T-helper 1 cell (primary cell): ENCODE measurements at places on chromosomes 7 and 10.
A peak's percentile ranks its signal among the peaks of the same experiment; 100 is the strongest.

DNA sequence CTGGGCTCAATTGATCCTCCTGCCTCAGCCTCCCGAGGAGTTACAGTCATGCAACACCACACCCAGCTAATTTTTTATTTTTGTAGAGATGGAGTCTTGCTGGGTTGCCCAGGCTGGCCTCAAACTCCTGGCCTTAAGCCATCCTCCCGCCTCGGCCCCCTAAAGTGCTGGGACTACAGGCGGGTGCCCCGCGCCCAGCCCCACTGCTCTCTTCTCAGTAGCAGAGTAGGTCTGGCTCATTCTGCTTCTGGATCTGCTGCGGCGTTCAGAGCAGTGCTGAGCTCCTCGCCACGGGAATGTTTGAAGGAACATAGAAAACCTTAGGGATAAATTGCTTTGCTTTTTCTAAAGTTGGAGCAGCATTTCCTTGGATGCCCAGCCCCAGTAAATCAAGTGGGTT, 27.4 kb downstream of the WIPI2 start:
- no peak for DNase-seq

DNA sequence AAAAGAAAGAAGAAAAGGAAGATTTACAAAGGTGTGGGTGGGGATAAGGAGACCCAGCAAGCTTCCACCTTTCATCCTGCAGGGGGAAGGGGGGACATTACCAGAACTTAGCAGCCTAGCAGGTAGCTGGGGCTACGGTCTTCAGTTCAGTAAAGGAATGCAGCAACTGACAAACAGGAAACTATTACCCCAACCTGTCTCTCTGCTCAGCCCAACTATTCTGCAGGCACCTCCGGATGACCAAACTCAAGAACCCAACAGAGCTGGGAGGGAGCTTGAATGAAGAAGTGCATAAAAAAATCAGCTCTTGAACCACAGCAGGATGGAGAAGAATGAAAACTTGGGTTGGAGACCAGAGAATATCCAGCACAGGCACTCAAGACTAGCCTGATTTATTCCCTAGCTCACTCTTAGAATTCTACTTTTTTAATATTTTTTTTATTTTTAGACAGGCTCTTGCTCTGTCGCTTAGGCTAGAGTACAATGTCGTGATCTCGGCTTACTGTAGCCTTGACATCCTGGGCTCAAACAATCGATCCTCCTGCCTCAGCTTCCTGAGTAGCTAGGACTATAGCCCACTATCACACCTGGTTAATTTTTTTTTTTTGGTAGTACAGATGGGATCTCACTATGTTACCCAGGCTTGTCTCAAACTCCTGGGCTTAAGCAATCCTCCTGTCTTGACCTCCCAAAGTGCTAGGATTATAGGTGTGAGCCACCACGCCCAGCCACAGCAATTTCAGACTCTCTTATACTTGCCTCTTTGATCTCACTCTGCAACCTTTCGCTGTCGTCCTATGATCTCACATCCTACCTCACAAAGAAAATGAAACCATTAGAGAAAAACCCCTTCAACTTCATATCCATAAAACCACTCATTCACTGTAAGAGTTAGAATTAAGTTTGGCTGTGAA, 18.5 kb upstream of the C10orf67 start:
- DNase-seq, result peak; percentile 37

DNA sequence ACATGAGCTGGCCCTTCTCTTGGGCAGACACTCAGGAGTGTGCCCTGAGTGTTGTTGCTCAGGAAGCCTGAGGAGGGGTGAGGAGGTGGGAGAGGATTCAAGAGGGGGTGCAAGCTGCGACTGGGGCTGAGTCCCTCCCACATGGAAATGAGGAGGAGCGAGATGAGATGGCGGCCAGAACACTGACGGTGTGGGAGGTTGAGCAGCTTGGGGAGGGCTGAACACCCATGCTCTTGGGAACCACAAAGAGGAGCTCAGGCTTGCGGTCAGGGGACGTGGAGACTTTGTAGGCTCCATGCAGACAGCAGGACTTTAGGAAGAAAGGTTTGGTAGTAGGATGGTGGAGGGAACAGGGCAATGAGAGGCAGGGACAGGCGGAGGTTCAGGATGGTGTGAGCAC, 163.2 kb upstream of the SHH start:
- no peak for DNase-seq

DNA sequence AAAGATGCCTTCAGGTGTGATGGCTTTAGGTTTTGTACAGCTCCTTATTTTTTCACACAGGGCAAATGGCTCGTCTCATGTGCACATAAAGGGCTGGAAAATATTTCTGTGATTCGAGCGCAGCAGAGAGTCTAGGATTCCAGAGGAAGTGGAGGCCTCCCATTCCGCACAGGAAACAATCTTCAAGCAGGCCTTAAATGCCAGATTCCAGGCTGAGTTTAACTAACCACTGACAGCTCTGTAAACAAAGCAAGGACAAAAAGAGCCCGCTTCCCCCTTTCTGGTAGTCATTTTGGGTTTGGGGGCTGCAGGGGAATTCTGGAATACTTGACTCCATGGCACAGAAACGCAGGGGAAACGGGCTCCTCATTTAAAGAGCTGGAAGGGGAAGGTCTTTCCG, 87.2 kb downstream of the CALD1 start:
- no peak for DNase-seq

DNA sequence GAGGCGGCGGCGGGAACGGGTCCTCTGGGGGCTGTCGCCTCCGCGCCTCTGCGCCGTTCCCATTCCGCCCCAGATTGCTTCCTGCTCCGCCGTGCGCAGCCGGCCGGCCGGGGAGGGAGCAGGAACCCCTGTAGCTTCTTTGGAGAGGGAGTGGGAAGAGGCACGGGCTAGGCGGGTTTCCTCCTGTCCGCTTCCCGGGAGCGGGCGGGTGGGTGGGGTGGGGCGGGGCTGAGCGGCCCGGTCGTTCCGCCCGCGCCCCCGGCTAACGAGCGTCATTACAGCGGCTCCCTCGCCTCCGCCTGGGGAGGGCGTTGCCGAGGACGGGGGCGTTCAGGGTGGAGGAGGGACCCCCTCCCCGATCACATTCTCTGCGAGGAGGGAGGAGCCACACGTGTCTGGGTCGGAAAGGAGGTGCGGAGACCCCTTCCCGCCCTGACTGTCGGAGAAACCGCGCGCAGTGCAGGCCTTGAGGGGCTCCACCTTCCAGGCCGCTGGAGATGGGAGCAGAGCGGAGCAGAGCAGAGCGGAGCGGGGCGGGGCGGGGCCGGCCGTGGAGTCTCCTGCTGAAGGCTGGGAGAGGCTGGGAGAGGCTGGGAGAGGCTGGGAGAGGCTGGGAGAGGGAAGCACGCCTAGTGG, 39.7 kb downstream of the AGAP3 start:
- no peak for DNase-seq

DNA sequence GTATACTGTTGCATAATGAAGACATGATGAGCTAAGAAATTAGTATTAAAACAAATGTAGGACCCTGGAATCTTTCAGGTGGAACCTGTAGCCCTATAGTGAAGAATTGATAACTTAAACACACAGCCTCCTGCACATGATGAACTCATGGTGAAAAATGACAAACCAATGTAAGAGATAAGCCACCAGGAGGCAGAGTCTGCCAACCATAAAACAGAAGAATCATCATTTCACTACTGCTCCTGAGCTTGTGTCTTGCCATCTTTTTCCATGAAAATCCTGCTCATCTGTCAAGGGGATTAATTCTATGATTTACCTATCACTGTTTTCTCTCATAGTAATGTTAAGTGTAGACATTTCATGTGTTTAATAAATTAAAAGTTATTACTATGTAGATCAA, 363.9 kb downstream of the MALRD1 start:
- DNase-seq, result no peak

DNA sequence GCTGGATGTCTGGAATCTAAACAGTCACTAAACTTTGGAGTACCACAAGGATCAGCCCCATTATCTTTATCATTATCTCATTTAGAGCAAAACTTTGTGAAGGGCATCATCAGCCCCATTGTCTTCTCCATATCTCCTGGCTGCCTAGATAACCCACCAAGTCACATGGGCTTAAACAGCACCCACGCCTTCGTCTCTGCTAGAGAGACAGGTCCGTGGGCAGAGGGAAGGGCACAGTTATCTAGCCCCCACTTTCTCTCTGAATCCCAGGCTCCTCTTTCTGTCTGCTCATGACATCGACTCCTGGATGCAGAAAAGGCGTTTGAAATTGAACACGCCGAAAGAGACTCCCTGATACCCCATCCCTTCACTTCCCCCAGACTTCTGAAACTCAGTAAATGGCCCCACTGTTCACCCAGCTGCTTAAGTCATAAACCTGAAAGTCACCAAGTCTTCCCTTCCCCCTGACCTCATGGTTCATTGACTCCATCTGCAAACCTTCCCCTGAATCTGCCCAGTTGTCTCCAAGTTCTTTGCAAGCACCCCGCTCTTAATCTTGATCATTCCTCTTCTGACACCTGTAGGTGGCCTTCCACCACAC, 20.9 kb upstream of the PARD3 start:
- DNase-seq, result no peak

GRCh38 chr7:137574812-137575211, 231.3 kb upstream of the PTN start:
- DNase-seq, result no peak

- DNase-seq, result no peak
These were observed 27.5 kb downstream of the VWA2 start for GRCh38 chr10:114266521-114266920.

DNA sequence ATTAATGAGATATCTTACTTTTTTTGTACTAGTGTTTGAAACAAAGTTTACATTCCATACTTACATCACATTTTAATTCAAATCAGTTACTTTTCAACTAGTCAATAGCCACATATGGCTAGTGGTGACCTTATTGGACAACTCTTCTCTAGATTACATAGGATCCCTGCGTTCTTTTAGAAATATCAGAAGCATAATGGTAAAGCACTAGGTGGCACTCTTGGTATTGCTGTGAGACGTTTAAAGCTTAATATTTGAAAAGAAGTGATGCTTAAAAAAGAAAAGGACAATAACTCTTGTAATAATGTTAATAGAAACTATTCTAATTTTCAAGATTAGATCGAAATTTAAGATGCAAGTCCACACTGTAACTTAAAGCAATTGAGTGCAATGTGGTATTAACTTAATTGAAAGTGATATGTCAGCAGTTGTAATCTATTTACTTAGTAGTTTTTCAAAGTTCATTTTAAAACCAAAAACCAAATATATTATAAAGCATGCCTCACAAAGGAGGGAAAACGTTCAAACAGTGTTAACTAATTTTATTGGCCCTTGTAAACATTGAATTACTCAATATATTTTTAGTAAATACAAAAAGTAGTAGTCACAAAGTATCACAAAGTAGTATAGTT, 339.1 kb downstream of the ATRNL1 start:
- DNase-seq, result no peak

DNA sequence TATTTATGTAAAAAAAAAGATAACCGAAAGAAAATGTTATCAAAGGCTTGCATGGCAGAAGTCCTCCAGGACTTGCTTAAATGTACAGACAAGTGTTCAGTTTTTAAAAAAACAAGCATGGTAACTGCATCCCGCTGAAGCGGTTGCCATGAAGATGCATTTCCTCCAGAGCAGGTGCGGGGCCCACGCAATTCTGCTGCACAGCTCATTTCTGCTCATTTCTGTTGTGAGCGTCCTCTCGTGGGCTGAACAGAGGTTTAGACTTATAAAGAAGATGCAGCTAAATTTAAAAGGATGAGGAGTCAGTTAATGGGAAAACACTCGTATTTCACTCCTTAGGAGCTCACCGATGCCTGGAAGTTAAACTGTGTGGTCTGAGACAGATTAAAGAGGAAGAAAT, 247.6 kb downstream of the DNAJB6 start:
- no peak for DNase-seq
